Stomach (tissue), 19 donors: ENCODE measurements at places on chromosomes 6 and 20. TPM values are rescaled to one million over a fixed set of nuclear protein-coding genes. Genes with fewer than 3 reads are reported as not detected.
A peak's percentile ranks its signal among the peaks of the same experiment; 100 is the strongest.

- no peak for DNase-seq
These were observed 47.4 kb downstream of the SOD2 start for GRCh38 chr6:159645640-159646039.

SIRPG gene
- not detected for total RNA-seq

GRCh38 chr6:32109114-32109764 lies at the start of gene TNXB:
TNXB (minus strand) TSS chr6:32109338; CDS start chr6:32098198, 11,140 bp downstream.
- DNase-seq: peak; percentile 70

DNA sequence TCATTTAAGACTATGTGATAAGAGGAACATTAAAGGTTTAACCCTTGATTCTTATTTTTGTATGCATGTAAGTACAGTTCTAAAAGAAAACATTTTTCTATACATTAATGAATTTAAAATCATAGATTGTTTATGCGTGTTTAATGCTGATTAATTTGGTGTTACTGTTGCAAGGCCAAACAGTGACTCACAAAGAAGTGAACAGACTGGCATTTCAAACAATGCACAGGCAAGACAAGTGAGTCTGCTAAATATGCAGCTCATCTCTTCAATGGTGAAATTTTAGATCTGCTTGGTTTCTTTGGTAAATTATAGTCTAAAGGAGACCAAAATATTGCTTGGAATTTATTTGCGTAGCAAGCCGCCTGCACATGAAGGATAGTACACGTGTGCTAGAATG lies 417.4 kb upstream of the SOX4 start:
- DNase-seq: no peak

COL9A1 gene
- 16.0 TPM for total RNA-seq

- DNase-seq: no peak
These were observed 46.3 kb downstream of the TBPL1 start for GRCh38 chr6:133999305-133999704.

DNA sequence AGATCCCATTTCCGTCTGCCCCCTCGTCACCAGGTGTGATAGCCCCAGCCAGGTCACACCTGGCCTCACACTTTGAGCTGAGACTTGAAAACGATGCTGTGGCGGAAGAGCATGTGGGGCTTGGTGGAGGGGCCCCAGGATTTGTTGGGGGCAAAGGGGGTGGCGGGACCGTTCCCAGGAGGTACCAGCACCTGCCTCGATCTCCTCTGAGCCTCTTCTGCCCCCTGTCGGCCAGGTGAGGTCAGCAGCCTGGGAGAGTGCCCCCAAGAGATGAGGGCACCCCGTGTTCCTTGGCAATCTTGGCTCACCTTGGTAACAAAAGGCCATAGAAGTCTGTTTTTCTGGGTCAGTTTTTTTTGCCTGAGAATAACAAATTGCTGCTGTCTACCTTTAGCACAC lies 25.4 kb downstream of the SPATA2 start:
- peak; percentile 53 for DNase-seq

GRCh38 chr20:57919049-57919448 lies 209.2 kb upstream of the PMEPA1 start:
- DNase-seq: no peak

FAM184A gene
- total RNA-seq: not detected

- DNase-seq: no peak
These were observed 54.9 kb downstream of the CPNE5 start for GRCh38 chr6:36784376-36784636.
